Right atrium auricular region (tissue), 2 donors: ENCODE measurements at places on chromosomes 7 and 10. TPM values are rescaled to one million over a fixed set of nuclear protein-coding genes. Genes with fewer than 3 reads are reported as not detected.

GRCh38 chr7:106175507-106175906, 63.4 kb upstream of the SYPL1 start:
- no peak for DNase-seq
- no peaks in the 10 kb centered on the region for H3K36me3 ChIP-seq
- H3K27me3 ChIP-seq, result no peaks in the 10 kb centered on the region

GRCh38 chr7:99790407-99790806, 6.4 kb upstream of the CYP3A4 start:
- no peak overlapping the region for H3K27ac ChIP-seq
- no peaks in the 10 kb centered on the region for H3K36me3 ChIP-seq
- DNase-seq, result no peak
- H3K4me1 ChIP-seq, result no peaks in the 10 kb centered on the region

DNA sequence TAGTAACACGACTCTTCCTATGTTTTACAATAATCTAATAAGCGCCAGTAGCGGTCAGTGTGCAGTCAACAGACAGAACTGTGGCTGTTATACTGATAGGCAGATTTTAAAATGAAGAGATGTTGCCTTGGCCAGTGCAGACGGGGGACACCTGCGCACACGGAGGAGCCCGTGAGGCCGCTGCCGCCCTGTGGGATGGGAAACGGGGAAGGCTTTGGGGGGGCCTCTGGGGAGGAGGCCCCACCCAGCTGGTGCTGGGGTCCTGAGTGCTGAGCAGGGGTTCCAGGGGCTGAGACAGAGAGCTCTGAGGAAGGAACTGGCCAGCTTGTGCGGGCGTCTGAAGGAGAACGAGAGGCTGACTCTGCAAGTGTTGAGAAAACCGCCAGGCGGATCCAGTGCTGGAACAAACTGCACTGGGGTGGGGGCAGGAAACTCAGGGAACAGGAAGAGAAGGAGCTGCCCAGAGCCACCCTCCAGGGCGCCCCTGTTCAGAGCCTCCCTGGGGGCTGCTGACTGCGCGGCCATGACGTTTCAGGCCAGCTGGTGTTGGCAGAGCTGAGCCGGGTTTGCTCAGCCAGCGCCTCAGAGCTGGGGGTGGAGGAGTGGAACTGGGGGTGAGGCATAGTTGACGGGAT, 426.4 kb downstream of the TCERG1L start:
- H3K4me1 ChIP-seq, result no peaks in the 10 kb centered on the region
- no peak overlapping the region for H3K4me3 ChIP-seq
- no peaks in the 10 kb centered on the region for H3K27me3 ChIP-seq
- H3K36me3 ChIP-seq, result no peaks in the 10 kb centered on the region
- DNase-seq, result no peak

DNA sequence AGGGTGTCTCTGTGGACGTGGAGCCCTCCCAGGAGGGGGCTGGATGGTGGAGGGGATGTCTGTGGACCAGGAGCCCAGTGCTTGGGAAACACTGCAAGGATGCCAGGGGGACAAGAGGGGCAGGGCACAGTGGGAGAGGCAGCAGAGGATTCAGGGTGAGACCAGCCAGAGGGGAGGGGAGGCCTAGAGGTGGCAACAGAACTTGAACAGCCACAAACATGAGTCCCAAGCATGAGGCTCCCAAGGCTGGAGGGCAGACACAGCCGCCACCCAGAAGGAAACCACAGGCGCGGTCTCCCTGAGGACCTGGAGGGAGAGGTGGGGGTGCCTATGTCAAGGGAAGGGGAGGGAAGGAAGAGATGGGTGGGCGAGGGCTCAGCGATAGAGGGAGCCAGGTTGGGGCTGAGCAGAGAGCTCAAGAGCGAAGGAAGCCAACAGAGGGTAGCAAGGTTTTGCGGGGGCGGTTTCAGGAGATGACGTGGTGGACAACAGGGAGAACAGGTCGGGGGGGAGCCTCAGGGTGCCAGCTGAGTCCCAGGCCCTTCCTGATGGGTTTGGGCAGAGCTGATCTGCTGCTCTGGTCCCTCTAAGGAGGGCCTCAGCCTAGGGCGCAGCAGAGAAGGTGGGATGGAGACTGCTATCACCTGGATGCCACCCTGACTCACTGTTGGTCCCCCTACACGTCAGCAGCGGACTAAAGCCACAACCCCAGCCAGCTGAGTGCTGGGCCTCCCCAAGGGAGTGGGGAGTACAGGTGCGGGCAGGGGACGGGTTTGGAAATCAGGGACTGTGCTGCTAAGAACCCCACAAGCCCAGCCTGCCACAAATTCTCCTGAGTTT, 6.7 kb upstream of the PILRA start:
- H3K4me1 ChIP-seq, result no peaks in the 10 kb centered on the region
- no peak overlapping the region for H3K27ac ChIP-seq
- no peak overlapping the region for H3K4me3 ChIP-seq
- peaks cover 12% of the 10 kb centered on the region for H3K36me3 ChIP-seq
- H3K27me3 ChIP-seq, result no peaks in the 10 kb centered on the region
- DNase-seq, result no peak

FFAR4 gene
- total RNA-seq, result not detected

SKIDA1 gene
- total RNA-seq, result 2.1 TPM
